GM13977 (cell line): ENCODE measurements at places on chromosomes 5 and 9.

DNA sequence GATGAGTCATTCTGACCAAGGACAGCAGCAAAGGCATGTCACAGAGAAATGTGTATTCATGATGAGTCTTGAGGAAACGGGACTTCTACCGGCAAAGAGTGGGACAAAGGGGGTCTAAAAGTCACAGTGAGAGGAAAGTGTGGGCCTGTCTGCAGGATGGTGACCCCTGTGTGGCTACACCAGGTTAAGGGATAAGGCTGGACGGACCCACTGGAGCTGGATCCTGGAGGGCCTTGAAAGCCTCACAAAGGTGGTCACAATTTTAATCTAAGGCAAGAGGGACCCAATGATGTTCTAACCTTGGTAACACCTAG, 176.5 kb downstream of the CDK5RAP2 start:
- no peak for DNase-seq

GRCh38 chr9:130912932-130913598, 16.5 kb upstream of the QRFP start:
- no peak for DNase-seq

- DNase-seq: peak; percentile 53
Measured at GRCh38 chr5:175696139-175696854, 38.4 kb downstream of the HRH2 start.

GRCh38 chr5:137254119-137255090, 244.7 kb downstream of the SPOCK1 start:
- DNase-seq: no peak

- DNase-seq: no peak
Measured at GRCh38 chr9:99013550-99013949, 69.8 kb downstream of the COL15A1 start.

GRCh38 chr9:134830126-134830525, 50.5 kb upstream of the FCN2 start:
- DNase-seq: no peak

DNA sequence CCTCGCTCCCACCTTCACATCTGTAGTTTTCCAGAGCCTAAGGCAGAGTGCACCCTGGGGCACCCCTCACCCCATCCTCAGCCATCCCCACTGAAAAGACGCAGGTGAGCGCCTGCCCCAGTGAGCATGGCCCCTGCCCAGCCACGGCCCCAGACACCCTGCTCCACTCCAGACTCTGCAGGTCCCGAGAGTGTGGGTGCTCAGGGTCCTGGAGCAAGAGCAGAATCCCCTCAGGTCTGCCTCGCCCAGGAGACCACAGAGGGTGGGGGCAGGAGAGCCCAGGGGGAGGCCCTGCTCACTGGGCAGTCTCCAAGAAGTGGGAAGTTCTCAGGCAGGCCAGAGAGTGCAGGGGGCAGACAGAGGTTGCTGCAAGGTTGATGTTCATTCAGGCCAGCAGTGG, 158.6 kb upstream of the PPP1R26 start:
- DNase-seq: no peak

- no peak for DNase-seq
Measured at GRCh38 chr5:150999704-151000442, 20.5 kb upstream of the GPX3 start.

GRCh38 chr5:15897656-15898055, 281.9 kb downstream of the MARCHF11 start:
- DNase-seq: no peak

DNA sequence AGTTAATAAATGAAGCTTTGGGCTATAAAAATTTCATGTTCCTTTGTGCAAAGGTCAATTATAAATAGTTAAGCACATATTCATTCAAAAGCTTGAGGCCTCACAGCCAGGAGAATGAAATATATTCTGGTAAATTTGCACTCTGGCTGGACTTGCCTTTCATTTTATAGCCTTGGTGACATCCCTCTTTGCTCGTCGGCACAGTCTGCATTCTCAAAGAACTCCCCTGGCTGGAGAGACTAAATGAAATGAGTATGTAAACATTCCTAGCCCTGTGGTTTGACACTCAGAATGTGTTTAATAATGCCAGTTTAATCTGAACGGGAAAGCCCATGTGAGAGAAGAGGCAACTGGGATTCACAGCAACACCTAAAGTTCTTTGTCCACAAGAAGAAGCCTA, 285.6 kb downstream of the BRINP1 start:
- DNase-seq: no peak

GRCh38 chr9:126366366-126367011, 39.9 kb downstream of the MVB12B start:
- no peak for DNase-seq

- no peak for DNase-seq
Measured at GRCh38 chr5:86320266-86320665, 297.5 kb upstream of the COX7C start.

DNA sequence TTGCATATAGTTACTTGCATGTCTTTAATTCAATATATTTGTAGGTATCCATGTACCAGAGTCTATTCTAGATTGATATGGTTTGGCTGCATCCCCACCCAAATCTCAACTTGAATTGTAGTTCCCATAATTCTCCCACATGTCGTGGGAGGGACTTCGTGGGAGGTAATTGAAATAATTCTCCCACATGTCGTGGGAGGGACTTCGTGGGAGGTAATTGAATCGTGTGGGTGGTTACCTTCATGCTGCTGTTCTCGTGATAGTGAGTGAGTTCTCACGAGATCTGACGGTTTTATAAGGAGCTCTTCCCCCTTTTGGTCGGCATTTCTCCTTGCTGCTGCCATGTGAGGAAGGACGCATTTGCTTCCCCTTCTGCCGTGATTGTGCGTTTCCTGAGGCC, 16.5 kb downstream of the FBXL7 start:
- DNase-seq: no peak

DNA sequence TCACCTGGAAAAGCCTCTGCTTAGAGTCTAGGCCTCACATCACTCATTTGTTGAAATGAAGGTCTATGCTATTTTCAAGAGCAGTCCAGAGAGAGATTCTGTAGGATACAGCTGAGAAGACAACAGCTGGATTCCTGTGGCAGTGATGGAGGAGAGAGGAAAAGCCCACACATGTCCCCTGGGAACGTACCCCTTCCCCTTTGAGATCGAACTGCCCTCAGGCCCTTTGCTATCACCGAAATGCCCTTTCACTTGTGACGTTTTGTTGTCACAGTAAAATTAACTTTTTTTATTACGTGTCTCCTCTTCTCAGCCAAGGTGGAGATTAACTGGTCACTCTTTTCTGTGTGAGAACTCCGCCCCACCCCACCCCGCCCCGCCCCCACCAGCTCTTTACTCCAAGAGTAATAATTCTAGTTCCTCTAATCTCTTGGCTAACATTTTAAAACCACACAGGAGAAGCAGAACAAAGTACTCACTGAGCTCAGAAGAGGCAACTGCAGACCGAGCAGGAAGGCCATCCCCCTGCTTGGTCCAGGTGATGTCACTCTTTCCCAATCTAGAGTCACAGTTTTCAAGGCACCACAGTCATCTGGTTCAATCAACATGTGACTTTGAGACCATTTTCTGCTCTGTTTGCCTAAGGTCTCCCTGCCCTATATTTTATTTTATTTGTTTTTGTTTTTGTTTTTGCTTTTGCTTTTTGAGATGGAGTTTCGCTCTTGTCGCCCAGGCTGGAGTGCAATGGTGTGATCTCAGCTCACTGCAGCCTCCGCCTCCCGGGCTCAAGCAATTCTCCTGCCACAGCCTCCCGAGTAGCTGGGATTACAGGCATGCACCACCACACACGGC, 105.6 kb downstream of the SUSD1 start:
- DNase-seq: no peak

- no peak for DNase-seq
Measured at GRCh38 chr5:53545744-53546143, 14.7 kb upstream of the NDUFS4 start.

- no peak for DNase-seq
Measured at GRCh38 chr5:55510523-55510880, 24.3 kb downstream of the PLPP1 start.

GRCh38 chr5:59559847-59560246, 333.7 kb downstream of the PDE4D start:
- DNase-seq: no peak

DNA sequence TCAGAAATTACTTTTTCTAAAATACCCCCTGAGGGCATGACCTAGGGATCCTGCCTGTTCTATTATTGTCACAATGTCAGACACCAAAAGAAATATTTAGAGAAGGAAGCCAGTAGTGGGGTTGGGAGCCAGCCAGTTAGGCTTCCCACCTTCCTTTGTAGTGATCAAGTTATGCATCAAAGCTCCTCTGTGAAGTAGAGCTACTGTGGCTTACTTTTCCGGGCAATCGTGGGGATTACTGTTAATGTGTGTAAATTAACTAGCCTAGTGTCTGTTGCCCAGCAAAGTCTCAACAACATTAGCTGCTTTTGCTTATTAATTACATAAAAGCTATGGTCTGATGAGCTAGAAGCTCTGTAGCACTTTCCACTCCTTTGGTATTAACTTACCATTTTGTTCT, 109.0 kb upstream of the PCAT7 start:
- DNase-seq: no peak

- DNase-seq: no peak
Measured at GRCh38 chr9:133103987-133104505, 17.0 kb downstream of the RALGDS start.

DNA sequence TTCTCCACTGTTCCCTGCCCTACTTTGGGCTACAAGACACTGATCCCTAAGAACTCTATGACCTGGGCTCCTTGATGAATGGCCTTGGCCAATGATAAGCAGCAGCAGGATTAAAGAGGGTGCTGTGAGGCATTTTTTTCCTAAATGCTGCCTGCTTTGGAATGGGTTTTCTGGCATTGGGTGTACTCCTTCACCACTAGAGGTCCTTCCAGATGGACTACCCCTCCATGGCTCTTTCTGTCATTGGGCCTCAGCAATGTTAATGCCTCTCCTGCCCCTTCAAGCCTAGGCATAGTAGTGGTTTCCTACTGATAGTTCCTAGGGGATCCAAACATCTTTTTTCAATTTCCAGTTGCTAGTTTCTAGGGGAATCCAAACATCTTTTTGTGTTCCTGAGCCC, 319.3 kb upstream of the RPS23 start:
- no peak for DNase-seq

DNA sequence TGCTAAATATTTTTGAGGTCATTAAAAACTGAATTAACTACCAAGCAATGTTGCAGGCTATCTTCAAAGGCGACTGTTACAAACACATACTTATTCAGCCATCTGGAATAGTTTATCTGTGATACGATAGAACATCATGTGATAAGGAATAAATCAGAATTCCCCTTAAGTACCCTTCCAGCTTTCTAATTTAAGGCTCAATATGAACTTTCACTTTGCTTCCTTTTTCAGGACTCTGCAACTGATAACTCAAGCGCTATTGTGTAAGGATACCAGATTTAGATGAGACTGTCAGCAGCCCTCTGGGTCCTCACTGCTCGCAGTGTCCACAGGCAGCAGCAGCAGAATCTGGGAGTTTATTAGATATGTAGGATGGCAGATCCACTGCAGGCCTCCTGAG, 416.3 kb downstream of the SPATA31D1 start:
- no peak for DNase-seq

DNA sequence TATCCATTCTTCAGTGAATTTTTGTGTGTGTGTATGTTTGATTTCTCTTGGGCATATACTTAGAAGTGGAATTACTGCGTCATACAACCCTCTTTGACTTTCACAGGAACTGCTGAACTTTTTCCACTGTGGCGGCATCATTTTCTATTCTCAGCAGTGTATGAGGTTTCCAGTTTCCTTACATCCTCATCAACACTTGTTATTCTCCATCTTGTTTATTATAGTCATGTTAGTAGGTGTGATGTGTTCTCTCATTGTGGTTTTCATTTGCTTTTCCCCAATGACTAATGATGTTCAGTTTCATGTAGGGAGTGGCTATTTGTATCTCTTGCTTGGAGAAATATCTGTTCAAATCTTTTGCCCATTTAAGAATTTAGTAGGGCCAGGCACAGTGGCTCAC, 2.6 kb downstream of the ZNF79 start:
- no peak for DNase-seq

DNA sequence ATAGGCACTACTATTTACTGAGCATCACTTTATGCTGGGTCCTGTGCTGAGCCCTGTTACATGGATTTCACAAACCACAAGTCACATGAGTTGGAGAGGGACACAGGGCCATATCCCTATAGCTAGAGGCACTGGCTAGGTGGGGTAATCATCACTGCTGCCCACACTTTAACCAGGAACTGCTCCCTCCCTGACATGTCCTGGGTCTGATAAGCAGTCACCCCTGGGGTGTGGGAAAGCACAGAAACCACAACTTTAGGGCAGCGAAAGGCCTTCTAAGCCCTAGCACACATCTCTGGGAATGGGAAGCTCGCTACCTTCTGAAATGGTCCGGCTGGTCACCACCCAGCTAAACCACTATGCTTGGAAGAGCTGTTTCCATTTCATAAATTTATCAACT, 15.0 kb downstream of the TBC1D2 start:
- DNase-seq: no peak

GRCh38 chr9:129623331-129623730, 2.4 kb upstream of the C9orf50 start:
- DNase-seq: no peak

DNA sequence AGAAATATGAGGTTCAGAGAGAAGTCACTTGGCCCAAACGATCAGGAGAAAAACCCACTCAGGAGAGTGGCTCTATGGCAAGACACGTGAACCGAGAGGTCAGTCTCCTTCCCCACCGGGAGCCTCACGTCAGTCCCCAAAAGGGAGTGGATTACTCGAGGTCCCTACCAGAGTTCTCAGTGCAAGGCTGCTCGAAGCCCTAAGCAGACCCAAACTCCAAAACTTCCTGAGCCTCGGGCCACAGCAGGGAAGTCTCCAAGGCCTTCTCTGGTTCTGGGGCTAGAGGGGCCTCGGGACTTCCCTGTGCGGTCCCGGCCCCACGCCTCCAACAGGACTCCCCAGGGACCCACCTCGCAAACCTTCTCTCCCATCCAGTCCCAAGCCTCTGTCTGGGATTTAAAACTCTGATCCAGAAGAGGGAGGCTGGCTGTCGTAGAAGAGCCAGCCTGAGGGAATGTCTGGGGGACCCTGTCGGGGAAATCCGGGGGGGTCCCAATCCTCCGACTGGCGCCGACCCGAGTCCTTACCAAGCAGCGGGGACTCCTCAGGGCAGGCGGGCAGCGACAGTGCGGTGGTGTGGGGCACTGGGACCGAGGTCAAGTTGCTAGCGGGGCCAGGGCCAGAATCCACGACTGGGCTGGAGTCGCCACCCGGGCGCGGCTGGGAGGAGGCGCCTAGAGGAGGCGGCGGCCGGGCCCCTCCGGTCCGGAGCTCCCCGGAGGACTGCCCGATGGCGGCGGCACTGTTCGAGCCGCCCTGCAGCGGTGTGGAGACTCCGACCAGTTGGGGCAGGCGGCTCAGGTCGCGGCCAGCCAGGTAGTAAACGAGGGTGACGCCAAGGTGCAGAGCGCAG, 679 bp downstream of the B4GALT1 start:
- no peak for DNase-seq
